ENCODE measurements at places on chromosomes 6 and 20.

- no peak for DNase-seq
These were observed 141.3 kb upstream of the CARMIL1 start for GRCh38 chr6:25137916-25138232.

DNA sequence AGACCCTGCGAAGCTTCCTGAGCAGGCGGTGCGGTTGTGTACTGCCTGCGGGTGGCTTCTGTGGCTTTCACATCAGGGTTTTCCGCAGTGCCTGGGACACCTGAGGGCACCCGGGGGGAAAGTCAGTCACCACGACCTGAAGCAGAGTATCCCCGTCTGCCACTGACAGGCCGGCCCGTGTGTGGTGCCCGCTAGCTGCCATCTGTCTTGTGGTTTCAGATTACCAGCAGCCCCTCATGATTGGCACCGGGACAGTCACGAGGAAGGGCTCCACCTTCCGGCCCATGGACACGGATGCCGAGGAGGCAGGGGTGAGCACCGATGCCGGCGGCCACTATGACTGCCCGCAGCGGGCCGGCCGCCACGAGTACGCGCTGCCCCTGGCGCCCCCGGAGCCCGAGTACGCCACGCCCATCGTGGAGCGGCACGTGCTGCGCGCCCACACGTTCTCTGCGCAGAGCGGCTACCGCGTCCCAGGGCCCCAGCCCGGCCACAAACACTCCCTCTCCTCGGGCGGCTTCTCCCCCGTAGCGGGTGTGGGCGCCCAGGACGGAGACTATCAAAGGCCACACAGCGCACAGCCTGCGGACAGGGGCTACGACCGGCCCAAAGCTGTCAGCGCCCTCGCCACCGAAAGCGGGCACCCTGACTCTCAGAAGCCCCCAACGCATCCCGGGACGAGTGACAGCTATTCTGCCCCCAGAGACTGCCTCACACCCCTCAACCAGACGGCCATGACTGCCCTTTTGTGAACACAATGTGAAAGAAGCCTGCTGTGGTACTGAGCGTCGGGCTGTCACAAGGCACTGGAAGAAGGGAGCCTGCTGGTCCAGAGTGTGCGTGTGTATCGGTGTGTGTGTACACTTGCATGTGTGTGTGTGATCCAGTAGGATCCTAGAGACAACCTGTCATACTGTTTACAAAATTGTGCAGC, 54.4 kb downstream of the GOPC start:
- DNase-seq: peak; percentile 92

GRCh38 chr6:164419099-164419498, 890.3 kb downstream of the C6orf118 start:
- no peak for DNase-seq

GRCh38 chr20:35972462-35972861, 4.1 kb downstream of the CNBD2 start:
- no peak for DNase-seq

DNA sequence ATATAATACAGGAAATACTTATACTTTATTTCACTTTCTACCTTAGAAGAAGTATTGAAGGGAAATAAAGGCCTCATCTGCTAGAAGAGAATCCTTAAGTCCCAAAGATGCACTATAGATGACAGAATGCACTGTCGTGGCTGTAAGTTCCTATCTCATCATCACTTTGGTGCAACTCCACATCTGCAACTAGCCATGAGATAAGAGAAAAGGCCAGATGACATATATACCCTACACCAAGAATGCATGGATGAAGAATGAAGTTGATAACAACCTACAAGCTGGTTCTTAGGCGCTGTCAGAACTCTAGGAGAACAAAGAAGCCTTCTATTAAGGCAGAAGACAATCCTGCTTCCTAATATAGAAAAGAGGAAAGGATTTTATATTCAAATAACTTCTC, 11.6 kb upstream of the PLN start:
- DNase-seq: no peak
